ENCODE measurements at places on chromosomes 5 and 9.
A peak's percentile ranks its signal among the peaks of the same experiment; 100 is the strongest.

DNA sequence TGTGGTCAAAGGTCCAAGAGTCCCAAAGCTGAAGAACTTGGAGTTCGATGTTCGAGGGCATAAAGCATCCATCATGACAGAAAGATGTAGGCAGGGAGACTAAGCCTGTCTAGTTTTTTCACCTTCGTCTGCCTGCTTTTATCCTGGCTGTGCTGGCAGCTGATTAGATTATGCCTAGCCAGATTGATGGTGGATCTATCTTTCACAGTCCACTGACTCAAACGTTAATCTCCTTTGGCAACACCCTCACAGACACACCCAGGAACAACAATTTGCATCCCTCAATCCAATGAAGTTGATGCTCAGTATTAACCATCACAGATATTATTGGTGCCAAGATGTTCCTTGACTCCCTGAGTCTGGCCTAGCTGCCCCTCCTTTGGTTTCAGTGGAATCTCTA, 530.8 kb upstream of the CLINT1 start:
- H3K4me3 ChIP-seq, result no peak overlapping the region
- no peaks in the 10 kb centered on the region for H3K4me1 ChIP-seq
- no peaks in the 10 kb centered on the region for H3K36me3 ChIP-seq

GRCh38 chr9:94867281-94867841, 140.9 kb downstream of the AOPEP start:
- no peaks in the 10 kb centered on the region for H3K4me1 ChIP-seq
- DNase-seq, result peak; percentile 63
- peak overlapping the region; percentile 71 for H3K27ac ChIP-seq
- H3K27me3 ChIP-seq, result no peaks in the 10 kb centered on the region
- H3K4me3 ChIP-seq, result no peak overlapping the region

DNA sequence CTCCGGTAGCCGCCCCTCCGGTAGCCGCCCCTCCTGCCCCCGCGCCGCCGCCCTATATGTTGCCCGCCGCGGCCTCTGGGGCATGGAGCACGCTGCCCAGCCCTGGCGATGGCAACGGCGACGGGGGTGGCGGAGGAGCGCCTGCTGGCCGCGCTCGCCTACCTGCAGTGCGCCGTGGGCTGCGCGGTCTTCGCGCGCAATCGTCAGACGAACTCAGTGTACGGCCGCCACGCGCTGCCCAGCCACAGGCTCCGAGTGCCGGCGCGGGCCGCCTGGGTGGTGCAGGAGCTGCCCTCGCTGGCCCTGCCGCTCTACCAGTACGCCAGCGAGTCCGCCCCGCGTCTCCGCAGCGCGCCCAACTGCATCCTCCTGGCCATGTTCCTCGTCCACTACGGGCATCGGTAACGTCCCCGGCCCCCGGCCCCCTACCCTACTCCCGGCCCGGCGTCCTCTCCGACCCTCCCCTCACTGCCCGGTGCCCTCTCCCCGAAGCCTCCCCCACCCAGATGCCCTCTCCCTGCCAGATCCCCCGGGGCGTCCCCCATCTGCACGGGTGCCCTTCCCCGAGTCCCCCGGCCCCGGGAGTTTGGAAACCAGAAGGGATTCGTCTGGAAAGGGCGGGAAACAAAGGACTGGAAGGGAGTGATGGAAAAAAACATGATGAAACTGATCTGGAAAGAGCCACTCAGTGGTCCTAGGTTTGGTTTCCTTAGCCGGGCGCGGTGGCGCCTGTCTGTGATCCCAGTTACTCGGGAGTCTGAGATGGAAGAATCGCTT, 417 bp downstream of the SRD5A1 start:
- peak overlapping the region; percentile 91 for H3K4me3 ChIP-seq
- H3K36me3 ChIP-seq, result no peaks in the 10 kb centered on the region
- peak overlapping the region; percentile 96 for H3K27ac ChIP-seq
- no peak for DNase-seq
- no peaks in the 10 kb centered on the region for H3K4me1 ChIP-seq

- DNase-seq, result no peak
- no peaks in the 10 kb centered on the region for H3K4me1 ChIP-seq
- H3K4me3 ChIP-seq, result no peak overlapping the region
- no peaks in the 10 kb centered on the region for H3K27me3 ChIP-seq
Measured at GRCh38 chr5:94992325-94992724, 292.6 kb downstream of the MCTP1 start.

DNA sequence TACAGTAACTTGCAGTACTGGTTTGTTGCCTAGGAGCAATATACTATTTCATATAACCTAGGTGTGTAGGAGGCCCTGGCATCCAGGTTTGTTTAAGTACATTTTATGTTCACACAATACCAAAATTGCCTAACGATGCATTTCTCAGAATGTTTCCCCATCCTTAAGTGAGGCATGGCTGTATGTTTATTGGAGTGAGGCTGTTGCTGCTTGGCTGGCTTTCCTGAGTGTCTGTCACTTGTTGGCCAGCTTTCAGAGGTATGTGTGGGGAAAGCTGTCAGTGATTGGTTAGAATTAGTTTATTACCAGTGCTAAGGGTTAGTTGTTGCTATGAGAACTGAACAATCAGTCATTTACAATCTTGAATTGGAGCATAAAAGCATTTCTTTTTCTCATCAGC, 154.1 kb upstream of the CDH12 start:
- no peaks in the 10 kb centered on the region for H3K4me1 ChIP-seq
- no peak for DNase-seq
- H3K4me3 ChIP-seq, result no peak overlapping the region

GRCh38 chr9:73680831-73681230, 529.2 kb downstream of the ANXA1 start:
- no peaks in the 10 kb centered on the region for H3K36me3 ChIP-seq
- H3K4me3 ChIP-seq, result no peak overlapping the region
- H3K27me3 ChIP-seq, result no peaks in the 10 kb centered on the region
- H3K27ac ChIP-seq, result no peak overlapping the region

- H3K36me3 ChIP-seq, result no peaks in the 10 kb centered on the region
- no peaks in the 10 kb centered on the region for H3K4me1 ChIP-seq
Measured at GRCh38 chr9:133075925-133076630, 14.3 kb downstream of the CEL start.

- H3K27ac ChIP-seq, result no peak overlapping the region
- no peaks in the 10 kb centered on the region for H3K4me1 ChIP-seq
- no peak overlapping the region for H3K4me3 ChIP-seq
- H3K36me3 ChIP-seq, result no peaks in the 10 kb centered on the region
- no peaks in the 10 kb centered on the region for H3K27me3 ChIP-seq
Measured at GRCh38 chr5:59716029-59716428, 177.5 kb downstream of the PDE4D start.

DNA sequence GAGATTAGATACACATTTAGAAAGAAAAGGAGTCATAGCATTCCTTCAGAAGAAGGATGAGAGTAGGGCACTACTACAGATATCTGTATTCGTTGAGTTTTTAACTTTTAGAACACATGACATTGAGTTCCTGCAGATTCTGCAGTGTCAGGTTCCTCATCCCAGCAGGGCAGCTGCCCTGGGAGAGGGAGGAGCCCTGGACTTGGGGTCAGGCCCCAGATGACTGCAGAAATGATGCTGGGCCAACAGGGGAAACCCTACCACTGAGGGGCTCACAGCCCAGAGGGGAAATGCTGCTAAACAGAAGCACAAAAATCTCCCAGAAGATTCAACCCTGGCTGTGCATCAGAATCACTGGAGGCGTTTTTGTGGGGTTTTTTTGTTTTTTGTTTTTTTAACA, 68.9 kb upstream of the TAF1L start:
- H3K4me1 ChIP-seq, result no peaks in the 10 kb centered on the region
- no peak for DNase-seq
- no peak overlapping the region for H3K27ac ChIP-seq
- H3K27me3 ChIP-seq, result no peaks in the 10 kb centered on the region
- H3K36me3 ChIP-seq, result no peaks in the 10 kb centered on the region

DNA sequence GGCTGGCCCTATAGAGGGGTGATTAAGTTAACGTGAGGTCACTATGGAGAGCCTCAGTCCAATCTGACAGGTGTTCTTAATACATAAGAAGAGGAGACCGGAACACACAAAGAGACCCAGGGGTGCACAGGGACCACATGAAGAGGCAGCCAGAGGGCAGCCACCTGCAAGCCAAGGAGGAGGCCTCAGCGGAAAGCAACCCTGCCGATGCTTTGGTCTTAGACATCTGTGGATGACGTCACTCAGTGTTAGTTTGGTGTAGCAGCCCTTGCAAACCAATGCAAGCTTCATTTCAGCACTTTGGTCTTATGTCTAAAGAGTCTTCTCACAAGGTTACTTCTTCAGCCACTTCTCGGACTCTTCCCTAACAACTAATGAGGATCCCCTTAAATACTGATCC, 47.6 kb upstream of the GRHPR start:
- no peak overlapping the region for H3K4me3 ChIP-seq
- DNase-seq, result no peak
- no peaks in the 10 kb centered on the region for H3K36me3 ChIP-seq
- H3K27me3 ChIP-seq, result no peaks in the 10 kb centered on the region
- H3K4me1 ChIP-seq, result no peaks in the 10 kb centered on the region
- H3K27ac ChIP-seq, result no peak overlapping the region

GRCh38 chr5:124790301-124790894, 44.0 kb upstream of the ZNF608 start:
- no peaks in the 10 kb centered on the region for H3K4me1 ChIP-seq
- H3K36me3 ChIP-seq, result no peaks in the 10 kb centered on the region
- H3K27me3 ChIP-seq, result no peaks in the 10 kb centered on the region

- H3K27me3 ChIP-seq, result no peaks in the 10 kb centered on the region
- H3K36me3 ChIP-seq, result no peaks in the 10 kb centered on the region
- no peak overlapping the region for H3K4me3 ChIP-seq
- no peaks in the 10 kb centered on the region for H3K4me1 ChIP-seq
Measured at GRCh38 chr5:131381777-131382176, 117.9 kb downstream of the CDC42SE2 start.

DNA sequence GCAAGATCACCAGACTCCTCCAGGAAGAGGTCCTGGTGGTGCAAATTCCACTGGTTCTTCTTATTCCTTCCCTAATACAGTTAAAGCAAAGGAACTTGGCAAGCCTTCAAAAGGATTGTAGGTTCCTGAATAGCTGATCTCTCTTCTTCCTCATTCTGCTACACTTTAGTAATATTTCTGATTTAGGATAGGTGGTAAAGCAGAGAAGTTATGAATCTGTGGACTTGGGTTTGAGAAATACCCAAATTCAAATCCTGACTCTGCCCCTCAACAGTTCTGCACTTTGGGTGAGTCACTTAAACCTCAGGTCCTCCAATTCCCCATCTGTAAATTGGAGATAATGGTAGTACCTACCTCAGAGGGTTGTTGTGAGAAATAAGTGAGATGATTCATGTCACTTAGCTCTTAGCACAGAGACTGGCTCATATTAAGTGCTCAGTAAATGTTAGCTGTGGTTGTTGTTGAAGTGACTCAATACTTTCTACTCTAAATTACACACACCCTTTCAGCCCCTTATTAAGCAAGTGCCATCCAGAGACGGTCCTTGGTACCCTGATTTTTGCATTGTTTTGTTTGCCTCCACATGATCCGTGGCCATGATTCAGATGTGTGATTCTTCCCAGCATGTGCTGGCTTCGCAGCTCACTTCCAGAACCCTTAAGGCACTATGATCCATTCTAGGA, 5.2 kb downstream of the SH3RF2 start:
- no peaks in the 10 kb centered on the region for H3K36me3 ChIP-seq
- no peak overlapping the region for H3K4me3 ChIP-seq

- no peak overlapping the region for H3K4me3 ChIP-seq
- no peaks in the 10 kb centered on the region for H3K36me3 ChIP-seq
- H3K4me1 ChIP-seq, result no peaks in the 10 kb centered on the region
Measured at GRCh38 chr5:1125030-1125357, 13.1 kb upstream of the SLC12A7 start.

GRCh38 chr5:110335361-110336066, 391.0 kb downstream of the TMEM232 start:
- peak overlapping the region; percentile 19 for H3K27ac ChIP-seq
- H3K27me3 ChIP-seq, result no peaks in the 10 kb centered on the region
- no peaks in the 10 kb centered on the region for H3K36me3 ChIP-seq
- no peak overlapping the region for H3K4me3 ChIP-seq

DNA sequence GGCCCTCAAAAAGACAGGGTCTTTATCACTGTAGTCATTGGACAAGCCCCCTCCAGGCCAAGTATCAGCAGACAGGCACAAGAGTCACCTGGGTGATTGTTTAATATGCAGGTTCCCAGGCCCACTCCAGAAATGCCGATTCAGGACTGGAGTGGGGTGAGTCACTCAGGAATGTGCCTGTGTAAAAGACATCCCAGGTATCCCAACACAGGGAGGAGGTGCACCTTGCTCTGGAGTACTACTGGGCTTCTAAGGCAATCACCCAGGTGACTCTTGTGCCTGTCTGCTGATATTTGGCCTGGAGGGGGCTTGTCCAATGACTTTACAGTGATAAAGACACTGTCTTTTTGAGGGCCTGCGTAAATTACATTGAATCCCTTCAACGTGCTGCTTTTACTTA, 40.6 kb downstream of the ACTL7B start:
- no peaks in the 10 kb centered on the region for H3K36me3 ChIP-seq
- H3K4me1 ChIP-seq, result no peaks in the 10 kb centered on the region
- DNase-seq, result no peak
- H3K4me3 ChIP-seq, result no peak overlapping the region
- no peaks in the 10 kb centered on the region for H3K27me3 ChIP-seq
- no peak overlapping the region for H3K27ac ChIP-seq

DNA sequence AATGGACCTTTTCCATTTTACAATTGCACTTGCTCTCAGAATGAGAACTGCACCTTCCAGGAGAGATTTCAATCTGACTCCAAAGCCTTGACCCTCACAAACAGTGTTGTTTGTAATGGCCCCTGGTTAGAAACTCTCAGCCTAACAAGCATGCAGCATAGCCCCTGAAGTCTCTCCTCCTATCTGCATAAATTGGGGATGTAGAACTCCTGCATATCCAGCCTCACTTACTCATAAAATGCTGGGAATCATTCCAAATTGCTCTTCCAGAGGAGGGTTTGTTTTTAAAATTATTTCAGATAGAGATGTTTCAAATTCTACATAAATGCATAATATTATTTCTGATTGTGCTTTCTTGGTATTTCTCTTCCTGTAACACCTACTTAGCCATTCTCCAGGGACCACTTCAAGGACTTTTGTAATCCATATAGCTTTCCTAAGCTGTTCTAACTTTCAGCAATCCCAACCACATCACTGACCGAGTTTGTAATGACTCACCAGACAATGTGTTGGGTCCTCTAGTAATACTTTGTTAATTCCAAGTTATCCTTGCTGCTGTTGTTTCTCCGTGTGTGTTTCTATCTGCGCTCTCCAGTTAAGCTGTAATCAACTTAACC, 143.8 kb upstream of the CCDC152 start:
- H3K4me3 ChIP-seq, result no peak overlapping the region
- no peak overlapping the region for H3K27ac ChIP-seq
- H3K36me3 ChIP-seq, result no peaks in the 10 kb centered on the region
- no peaks in the 10 kb centered on the region for H3K27me3 ChIP-seq

DNA sequence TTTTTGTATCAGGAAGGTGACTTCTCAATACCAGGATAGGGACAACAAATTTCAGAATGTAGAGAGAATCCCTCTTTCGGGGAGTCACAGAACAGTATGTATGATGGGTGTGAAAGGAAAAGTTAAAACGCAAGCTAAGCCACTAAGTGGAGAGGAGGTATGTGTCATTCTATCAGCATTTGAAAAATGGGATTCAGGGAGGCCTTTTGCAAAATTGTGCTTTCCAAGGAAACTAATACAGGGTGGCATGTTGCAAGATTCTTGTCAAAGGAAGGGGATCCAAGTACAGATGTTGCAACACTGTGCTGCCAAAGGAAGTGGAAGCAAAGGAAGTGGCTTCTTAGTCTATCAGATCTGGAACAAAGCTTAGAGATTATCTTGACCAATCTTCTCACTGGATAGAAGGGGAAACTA, 12.6 kb upstream of the TNIP1 start:
- no peaks in the 10 kb centered on the region for H3K4me1 ChIP-seq
- no peak for DNase-seq
- peak overlapping the region; percentile 87 for H3K27ac ChIP-seq

GRCh38 chr5:112419164-112419985, at the start of gene EPB41L4A:
EPB41L4A (minus strand) TSS chr5:112419277; CDS start chr5:112419039, 238 bp downstream.
- H3K4me3 ChIP-seq, result peak within 1 kb of the TSS; percentile 72
- DNase-seq, result peak; percentile 74
- H3K36me3 ChIP-seq, result no peaks in the 10 kb centered on the region
- no peaks in the 10 kb centered on the region for H3K4me1 ChIP-seq
